Stimulated activated CD4-positive, alpha-beta T cell treated with anti-CD3 and anti-CD28 coated beads, Interleukin-4, amount 100 ng/mL, for 48 hours (primary cell): ENCODE measurements at places on chromosomes 2 and 18.

- DNase-seq: no peak
These were observed 57.6 kb upstream of the CABLES1 start for GRCh38 chr18:23077493-23078256.

DNA sequence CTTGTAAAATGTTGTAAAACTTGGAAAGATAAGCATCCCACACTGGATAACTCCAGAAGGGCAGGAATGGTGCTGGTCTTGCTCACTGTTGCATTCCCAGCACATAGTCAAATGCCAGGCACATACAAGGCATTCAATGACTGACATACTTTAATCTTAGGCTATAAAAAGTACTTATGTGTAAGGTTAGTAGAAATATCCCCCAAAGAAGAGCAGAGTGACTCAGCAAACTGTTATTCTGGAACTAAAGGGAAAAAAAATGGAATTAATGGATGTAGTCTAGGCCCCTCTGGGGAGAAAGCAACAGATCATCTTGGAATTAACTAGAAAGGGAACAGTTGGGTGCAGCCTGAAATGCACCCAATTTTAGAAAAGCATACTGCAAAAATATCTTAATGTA is 9.0 kb downstream of the ZBTB14 start:
- no peak for DNase-seq

DNA sequence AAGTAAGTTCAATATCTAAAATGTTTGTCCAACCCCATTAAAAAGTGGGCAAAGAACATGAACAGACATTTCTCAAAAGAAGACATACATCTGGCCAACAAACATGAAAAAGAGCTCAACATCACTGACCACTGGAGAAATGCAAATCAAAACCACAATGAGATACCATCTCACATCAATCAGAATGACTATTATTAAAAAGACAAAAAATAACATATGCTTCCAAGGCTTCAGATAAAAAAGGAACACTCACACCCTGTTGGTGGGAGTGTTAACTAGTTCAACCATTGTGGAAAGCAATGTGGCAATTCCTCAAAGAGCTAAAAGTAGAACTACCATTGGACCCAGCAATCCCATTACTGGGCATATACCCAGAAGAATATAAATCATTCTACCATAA is 931.1 kb downstream of the LRP1B start:
- no peak for DNase-seq

DNA sequence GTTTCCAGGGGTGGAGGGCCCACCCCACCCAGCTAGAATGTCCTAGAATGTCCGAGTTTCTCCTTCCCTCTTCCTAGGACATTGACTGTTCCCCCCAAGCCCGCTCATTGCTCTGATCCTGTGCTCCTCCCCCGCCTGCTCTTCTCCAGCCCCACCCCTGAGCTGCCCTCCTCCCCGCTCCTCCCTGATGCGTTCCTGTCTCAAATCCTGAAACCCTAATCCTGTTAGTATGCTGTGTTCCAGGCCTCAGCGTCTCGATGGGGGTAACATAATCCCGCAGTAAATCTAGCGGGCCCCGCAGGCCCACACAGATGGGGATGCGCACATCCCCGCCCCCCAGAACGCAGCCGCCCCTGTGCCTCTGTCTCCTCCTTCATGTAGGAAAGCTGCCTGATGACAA is 51.3 kb downstream of the NRP2 start:
- no peak for DNase-seq

DNA sequence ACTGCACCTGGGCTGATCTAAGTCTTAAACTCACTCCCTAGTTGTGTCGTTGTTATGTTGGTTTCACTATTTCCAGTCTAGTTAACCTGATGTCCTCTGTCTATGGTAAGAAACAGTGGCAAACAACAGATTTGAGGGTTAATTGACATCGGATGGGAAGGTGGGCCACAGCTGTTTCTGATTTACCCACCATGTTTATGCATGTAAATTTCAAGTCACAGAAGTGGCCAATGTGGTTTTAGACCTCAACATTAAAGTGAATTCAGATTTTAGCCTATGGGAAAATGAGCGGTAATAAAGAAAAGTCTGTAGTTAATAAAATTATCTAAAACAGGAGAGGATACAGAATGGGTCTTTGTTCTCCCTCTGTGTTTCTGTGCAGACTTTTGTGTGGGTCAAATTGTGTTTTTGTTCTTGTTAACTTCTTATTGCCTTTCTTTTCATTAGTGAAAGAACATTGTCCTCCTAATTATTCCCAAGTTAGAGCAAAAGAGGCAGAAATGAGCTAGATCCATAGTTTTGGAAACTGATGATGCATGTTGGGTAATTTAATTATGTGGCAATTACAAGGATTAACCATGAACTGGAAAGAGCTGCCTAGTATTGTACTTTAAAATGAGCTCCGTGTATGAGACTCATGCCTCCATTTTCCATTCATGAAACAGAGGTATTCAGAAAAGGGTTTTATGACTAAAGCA is 83.2 kb downstream of the LAMA3 start:
- no peak for DNase-seq

GRCh38 chr2:231159306-231159705 is 34.5 kb upstream of the HTR2B start:
- DNase-seq: no peak

DNA sequence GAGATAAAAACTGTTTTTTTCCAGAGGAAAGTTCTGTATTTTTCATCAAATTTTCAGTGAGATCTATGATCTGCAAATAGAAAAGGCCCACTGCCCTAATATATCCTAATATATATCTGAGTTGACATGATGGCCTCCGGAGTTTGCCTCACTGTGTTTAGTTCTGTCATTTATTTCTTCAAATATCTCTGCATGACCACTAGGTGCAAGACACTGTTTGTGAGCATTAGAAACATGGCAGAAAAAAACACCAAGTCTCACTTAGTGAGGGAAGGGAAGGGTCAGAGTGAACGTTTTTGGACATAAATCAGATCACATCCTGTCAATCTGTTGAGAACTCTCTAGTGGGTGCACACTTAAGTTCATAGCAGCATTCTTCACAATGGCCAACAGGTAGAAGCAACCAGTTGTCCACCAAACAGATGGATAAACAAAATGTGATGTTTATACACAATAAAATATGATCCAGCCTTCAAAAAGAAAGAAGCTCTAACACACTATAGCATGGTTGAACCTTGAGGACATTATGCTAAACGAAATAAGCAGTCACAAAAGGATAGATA is 53.4 kb downstream of the SPIRE1 start:
- no peak for DNase-seq

DNA sequence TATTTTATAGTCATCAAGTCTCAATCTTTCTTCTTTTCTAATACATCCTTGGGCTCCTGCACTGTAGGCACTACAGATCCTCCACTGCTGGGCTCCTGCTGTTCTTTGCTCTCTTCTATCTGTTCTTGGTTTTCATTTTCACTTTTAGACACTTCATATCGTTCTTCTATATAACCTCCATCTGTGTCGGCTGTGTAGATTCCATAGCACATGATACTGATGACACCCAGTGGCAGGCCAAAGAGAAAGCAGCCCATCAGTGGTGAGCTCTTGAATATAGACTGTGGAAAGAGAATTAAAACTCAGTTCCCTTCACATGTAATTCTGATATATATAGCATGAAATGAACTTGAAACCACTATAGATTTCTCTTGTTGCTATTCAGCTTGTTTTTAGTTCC is 38.0 kb downstream of the TMX3 start:
- no peak for DNase-seq

DNA sequence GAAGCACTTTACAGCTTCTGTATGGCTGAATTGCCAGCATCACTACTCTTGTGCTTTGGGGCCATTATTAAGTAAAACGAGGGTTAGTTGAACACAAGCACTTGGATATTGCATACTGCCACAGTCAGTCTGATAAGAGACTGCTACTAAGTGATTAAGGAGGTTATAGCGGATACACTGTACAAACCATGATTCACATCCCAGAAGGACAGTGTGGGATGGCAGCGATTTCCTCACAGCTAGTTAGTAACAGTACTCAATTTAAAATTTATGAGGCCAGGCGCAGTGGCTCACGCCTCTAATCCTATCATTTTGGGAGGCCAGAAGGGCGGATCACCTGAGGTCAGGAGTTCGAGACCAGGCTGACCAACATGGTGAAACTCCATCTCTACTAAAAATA is 2.6 kb upstream of the BMPR2 start:
- no peak for DNase-seq

GRCh38 chr2:69310111-69311023 is 76.7 kb downstream of the GFPT1 start:
- no peak for DNase-seq

DNA sequence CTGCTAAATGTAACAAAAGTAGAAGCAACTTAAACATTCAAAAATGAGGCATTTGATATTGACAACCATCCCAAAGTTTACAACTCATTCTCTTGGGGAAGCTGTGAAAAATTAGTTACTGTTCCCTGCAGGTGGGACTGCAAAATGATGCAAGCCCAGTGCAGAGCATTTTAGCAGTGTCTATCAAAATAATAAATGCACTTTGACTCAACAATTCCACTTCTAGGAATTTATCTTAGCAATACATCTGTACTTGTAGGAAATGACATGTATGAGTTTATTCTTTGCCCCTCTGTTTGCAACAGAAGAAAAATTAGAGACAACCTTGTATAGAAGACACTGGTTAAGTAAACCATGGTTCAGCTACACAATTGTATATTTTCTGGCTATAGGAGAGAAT is 48.0 kb upstream of the TLK1 start:
- DNase-seq: no peak

- DNase-seq: no peak
These were observed 51.4 kb upstream of the SPAG16 start for GRCh38 chr2:213232649-213233437.

DNA sequence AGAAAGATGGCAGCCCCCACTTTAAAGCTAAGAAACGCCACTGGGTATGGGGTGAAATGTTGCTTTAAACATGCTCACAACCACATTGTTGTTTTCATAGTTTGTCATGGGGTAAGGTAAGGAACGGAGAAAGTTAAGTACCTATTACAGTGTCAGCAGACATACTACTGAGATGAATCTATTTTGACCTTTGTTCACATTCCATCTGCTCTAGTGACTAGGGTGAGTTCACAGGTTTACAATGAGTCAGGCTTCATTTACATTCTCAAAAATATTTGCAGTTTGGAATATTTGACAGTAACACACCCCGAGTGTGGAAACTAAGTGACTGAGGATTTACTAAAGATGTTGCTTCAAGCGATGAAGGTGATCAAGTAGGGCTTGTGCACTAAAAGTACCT is 428.7 kb upstream of the ACVR2A start:
- DNase-seq: no peak

DNA sequence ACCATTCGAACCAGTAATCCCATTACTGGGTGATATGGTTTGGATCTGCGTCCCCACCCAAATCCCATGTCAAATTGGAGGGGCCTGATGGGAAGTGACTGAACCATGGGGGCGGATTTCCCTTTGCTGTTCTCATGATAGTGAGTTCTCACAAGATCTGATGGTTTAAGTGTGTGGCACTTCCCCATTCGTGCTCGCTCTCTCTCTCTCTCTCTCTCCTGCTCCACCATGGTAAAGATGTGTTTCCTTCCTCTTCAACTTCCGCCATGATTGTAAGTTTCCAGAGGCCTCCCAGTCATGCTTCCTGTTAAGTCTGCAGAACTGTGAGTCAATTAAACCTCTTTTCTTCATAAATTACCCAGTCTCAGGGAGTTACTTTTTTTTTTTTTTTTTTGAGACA is 62.6 kb downstream of the NBAS start:
- DNase-seq: no peak

DNA sequence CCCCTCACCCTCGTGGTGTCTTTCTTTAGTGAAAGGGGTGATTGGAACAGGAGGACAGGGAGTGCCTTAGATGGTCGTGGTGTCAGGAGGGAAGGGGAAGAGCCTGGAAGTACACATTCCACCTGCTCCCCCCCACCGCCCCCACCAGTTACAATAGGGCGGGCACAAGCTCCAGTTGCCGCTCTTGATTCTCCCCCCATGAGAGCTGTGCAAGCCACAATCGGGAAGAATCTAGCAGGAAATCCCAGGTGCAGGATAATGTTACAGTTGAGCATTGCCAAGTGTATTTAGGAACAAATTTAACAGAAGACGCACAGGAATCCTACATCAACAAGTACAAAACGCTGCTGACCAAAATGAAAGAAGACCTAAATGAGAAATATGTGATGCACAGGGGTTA is 73.6 kb downstream of the ASAP2 start:
- DNase-seq: no peak

DNA sequence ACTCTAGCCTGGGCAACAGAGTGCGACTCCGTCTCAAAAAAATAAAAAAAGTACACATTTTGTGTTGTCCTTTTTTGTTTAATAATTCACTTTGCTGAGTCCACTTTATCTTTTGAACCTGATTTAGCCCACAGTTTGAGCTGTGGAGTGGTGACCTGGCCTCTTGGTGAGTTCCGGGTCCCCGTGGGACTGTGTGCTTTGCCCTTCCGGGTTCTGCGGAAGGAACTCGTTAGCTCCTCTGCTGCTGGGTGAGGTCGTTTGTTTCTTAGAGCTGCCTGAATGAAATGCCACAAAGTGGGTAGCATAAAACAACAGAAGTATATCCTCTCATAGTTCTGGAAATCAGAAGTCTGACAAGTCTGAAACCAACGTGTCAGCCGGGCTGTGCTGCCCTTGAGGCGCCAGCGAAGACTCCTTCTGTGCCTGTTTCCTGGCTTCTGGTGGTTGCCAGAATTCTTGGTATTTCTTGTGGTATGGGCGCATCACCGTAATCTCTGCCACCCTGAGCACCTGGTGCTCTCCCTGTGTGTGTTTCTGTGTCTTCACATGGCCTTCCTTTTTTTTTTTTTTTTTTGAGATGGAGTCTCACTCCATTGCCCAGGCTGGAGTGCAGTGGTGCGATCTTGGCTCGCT is 3.5 kb downstream of the EFHD1 start:
- DNase-seq: no peak

- no peak for DNase-seq
These were observed 2.7 kb downstream of the ZEB2 start for GRCh38 chr2:144516981-144517865.

DNA sequence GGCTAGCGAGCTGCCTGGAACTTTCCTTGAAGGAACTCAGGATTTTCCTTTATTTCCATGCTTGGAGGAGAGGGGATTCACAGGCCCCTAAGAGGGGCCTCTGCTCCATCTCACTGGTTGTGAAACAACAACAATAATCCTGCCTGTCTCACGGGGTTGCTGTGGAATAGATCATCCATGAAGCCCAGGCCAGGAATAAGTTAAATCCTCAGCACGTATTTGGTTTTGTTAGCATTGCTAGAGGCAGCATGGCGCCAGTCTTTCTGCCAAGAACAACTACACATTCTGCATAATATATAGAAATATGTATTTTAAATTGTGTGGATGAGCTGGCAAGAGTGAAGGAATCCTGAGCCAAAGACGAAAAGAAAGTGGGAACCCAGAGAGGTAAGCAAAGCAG is 80.8 kb upstream of the L3MBTL4 start:
- DNase-seq: no peak

DNA sequence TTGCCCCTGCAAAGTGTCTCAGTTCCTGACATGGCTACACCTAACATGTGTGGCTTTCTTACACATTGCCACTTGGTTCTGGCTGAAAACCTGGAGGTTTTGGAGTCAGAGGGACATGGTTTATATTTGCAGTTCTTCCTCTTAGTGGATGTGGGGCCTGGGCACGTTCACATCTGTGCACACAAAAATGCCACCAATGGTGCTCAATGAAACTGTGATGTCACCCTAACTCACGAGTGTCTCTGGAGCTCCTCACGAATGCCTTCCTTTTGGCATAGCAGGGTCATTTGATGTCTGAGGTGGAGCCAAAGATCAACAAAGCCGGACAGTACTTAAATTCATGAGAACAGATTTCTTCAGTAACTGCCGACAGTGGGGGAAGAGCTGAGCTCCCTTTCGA is 231.7 kb upstream of the HS6ST1 start:
- no peak for DNase-seq
